ENCODE measurements at places on chromosomes 2 and 18.

- DNase-seq = no peak
Measured at GRCh38 chr2:191266201-191266600, 21.0 kb downstream of the MYO1B start.

DNA sequence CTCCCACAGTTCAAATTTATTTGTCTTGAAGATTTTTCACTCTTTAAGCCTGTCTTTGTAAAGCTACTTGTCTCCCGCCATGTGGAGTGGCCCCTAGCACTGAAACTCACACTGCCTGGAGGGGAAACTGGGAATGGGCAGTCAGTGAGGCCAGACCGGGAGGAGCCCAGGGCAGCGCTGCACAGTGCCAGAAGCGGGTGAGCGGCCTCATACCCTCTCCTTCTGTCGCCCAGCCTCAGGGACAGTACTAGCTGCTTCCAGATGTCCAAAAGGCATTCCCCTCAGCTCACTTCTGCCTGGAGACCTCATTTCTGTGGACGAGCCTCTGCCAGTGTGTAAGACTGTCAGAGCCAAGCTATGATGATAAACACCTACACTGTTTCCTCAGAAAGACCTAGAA is 79.9 kb downstream of the SEPTIN10 start:
- DNase-seq = no peak

- no peak for DNase-seq
Measured at GRCh38 chr18:3454365-3455089, 4.6 kb downstream of the TGIF1 start.

- no peak for DNase-seq
Measured at GRCh38 chr2:84958135-84959059, 12.6 kb upstream of the KCMF1 start.

DNA sequence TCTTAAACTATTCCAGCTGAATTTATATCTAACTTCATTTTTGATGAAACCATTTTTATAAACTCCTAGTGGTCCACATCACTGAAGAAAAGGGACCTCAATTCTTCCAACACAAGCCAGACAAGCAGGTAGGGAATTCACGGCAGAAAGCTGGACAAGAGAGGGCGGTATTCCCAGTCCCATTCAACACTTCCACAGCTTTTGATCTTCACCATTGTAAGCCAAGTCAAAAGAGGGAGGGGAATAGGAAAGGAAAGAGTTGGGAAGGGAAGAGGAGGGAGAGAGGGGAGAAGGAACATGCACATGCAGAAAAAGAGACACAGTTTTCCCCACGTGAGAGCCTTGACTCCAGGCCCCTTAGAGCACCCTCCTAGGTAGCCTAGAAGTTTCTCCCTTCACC is 77.4 kb downstream of the CCBE1 start:
- no peak for DNase-seq

DNA sequence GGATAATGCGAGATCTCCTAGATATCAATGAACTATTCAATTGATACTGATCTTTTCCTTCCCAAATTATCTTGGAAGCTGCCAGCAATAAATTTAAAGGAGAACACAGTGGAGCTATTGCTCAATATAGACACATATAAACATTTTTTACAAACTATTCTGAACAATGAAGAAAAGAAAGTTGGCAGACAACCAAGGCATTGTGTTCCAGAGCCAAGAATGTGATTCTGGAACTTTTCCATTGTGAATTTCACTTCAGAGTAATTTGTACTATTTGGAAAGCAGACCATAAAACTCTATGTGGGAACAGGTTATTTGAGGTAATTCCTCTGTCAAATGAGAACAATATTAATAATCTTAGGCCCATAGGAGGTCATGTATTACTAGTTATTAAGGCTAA is 588.2 kb downstream of the IRS1 start:
- DNase-seq = no peak

DNA sequence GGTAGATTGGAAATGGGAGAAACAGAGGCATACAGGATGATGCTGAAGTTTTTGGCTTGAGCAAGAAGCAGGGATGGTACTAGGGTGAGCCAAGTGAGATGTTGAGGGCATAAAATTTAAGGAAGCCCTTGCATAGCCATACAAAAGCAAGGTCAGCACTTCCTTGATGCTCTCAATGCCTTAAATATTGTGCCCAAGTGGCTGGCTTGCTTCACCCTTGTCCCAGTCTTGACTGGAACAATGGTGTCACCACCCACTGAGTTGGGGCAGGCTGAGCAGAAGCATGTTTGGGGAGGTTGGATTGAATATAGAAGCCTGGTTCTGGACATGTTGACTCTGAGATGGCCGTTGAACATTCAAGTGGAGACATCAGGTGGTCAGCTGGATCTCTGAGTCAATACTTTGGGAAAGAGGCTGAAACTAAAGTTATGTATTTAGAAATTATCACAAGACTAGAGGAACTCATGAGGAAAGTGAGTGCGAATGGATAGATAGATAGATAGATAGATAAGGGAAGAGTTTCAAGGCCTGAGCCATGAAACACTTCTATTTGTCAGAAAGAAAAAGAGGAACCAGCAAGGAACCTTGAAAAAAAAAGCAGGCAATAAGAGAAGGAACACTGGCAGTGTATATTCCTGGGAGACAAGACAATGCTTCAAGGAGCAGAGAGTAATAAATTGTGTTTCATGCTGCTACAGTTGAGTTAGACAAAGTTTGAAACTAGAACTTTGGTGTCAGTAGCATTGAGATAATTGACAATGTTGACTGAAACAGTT is 43.0 kb upstream of the HNMT start:
- no peak for DNase-seq

DNA sequence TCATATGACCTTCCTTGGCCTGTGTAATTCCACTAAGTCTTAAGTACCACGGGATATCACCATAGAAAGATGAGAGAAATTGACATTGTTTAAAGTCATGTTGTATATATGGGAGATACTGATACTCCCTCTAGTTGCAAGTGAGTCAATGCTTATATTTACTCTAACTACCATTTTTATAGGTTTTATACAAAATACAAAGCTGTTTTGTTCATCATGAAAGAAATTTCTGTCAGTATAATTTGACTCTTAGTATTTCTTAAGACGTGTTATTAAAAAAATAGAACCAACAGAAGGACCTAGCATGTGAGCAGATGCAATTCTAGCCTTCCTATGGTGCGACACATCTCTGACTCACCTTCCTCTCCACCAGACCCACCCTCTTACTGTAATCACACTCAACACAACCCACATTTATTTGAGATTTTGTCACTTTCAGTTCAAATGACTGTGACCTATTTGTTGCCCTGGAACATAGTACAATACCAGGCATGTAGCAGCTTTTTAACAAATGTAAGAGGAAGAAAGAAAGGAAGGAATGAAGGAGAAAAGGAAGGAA is 453.1 kb downstream of the CMPK2 start:
- no peak for DNase-seq

DNA sequence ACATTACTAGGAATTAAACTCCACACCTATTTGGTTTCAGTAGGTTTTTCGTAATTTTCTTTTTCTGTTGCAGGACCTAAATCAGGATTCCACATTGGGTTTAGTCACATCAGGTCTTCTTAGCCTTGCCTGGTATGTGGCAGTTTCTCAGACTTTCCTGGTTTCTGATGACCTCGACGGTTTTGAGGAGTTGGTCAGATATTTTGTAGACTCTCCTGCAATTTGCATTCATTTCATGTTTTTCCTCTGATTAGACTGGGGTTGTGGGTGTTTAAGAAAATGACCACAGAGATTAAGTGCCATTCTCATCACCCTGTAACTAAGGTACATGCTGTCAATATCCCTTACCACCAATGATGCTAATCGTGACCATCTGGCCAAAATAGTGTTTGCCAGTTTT is 97.3 kb upstream of the ST6GAL2 start:
- no peak for DNase-seq

GRCh38 chr2:3662239-3662638 is 4.2 kb downstream of the ALLC start:
- no peak for DNase-seq

GRCh38 chr2:237143676-237144440 is 58.2 kb downstream of the COPS8 start:
- DNase-seq = no peak

DNA sequence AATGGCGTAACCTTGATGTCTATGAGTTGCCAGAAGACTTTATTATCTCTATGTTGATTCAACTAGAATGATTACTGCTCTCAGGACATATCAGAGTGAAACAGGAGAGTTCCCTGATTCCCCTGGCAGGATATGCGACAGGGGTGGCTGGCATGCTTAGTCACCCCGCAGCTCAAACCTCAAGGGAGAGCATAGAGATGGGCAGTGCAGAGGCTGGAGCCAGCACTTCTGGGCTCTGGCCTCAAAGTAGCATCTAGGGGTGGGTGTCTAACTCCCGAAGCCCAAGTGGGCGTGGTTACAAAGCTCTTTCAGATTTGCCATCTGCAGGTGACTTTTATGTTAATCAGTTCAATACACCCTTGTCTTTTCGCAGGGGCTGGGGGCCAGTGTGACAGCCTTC is 391.6 kb downstream of the ADCYAP1 start:
- no peak for DNase-seq

- DNase-seq = no peak
Measured at GRCh38 chr2:126775300-126775985, 119.5 kb downstream of the GYPC start.

- DNase-seq = no peak
Measured at GRCh38 chr2:223526106-223526505, 76.1 kb downstream of the SCG2 start.

GRCh38 chr2:159195697-159196096 is 90.8 kb downstream of the WDSUB1 start:
- no peak for DNase-seq

DNA sequence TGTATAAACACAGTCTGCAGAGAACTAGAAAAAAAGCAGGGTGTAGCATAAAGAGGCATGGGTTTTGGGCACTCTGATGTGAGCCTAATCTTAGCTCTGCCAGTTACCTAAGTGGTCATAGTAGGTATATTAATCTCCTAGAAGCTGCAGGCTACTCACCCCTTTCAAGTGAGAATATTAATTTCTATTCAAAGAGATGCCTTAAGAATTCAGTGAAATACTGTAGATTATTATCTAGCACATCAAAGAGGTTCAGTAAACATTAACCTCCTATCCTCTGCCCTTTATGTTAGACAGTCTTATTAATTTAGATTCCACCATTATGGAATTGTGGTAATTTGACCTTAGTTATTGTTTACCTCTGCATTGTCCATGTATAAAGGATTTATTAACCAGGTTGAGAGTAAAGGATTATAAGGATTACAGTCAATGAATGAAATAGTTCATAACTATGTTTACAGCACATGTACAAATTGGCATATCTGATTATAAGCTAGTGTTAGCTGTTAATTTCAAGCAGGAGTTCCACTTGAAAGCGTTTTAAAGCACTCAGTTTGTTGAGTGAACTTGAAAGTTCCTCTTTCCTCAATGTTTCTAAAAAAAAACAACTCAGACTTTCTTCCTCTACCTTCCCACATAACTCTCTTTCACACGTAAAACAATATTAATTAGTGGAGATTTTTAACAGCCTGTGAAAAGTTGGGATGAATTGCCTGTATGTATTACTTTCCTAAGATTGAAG is 150.6 kb upstream of the EPC2 start:
- no peak for DNase-seq

DNA sequence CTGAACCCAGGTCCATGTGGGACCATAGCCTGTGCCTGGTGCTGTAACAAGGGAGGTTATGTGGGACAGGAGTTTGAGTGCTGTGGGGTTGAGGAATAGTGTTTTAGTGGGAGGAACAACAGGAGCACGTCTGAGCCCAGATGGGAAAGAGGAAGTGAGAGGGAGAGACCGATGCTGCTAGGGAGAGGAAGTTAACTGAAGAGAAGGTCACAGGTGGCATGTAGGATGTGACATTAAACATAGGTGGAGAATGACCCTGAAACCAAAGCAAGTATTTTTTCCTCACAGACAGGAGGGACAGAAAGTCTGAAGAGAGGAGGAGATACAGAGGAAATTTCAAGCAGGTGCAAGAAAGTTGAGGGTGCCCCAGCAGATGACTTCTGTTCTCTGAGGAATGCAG is 87.8 kb downstream of the ACOXL start:
- no peak for DNase-seq

DNA sequence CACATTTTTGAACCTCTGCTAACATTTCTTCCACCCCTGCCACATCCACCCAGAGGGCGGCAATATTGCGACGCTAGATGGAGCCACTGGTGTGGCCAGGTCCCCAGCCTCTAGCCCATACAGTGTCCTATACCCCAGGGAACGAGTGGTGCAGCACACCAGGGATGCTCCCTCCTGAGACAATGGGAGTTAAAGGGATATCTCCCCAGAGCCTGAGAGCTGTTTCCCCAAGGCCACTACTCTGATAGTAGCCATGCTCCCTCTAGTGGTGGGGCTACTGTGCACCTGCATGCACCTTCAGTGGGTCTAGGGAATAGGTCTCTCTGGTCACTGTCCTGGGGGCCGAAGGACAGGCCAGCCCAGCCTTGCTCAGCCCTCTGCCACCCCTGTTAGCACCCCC is 336.4 kb upstream of the FSHR start:
- no peak for DNase-seq

DNA sequence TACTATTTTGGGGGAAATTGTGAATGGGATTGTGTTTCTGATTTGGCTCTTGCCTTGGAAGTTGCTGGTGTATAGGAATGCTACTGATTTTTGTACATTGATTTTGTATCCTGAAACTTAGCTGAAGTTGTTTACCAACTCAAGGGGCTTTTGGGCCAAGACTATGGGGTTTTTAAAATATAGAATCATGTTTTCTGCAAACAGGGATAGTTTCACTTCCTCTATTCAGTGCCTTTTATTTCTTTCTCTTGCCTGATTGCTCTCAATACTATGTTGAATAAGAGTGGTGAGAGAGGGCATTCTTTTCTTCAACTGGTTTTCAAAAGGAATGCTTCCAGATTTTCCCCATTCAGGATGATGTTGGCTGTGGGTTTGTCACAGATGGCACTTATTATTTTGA is 1383.8 kb upstream of the ACVR2A start:
- DNase-seq = no peak

DNA sequence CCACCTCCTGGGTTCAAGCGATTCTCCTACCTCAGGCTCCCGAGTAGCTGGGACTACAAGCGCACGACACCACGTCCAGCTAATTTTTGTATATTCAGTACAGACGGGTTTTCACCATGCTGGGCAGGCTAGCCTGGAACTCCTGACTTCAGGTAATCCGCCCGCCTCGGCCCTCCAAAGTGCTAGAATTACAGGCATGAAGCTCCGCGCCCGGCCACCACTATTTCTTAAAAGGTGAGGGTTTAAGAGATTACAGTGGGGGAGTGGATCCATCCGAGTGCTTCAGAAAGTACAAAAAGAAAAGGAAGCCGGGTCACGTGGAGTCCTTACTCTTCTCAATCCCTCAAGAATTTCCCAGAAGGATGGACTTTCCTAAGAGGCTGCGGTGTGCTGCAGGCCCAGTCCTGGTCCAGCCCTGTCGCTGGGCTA is 146.9 kb downstream of the ANKRD44 start:
- no peak for DNase-seq

- DNase-seq = peak; percentile 47
Measured at GRCh38 chr2:170816504-170817092, at the start of gene GAD1. GAD1 (plus strand) TSS chr2:170816887; CDS start chr2:170818592, 1,705 bp downstream.

GRCh38 chr2:115652652-115653051 is 1210.2 kb downstream of the DPP10 start:
- DNase-seq = no peak

DNA sequence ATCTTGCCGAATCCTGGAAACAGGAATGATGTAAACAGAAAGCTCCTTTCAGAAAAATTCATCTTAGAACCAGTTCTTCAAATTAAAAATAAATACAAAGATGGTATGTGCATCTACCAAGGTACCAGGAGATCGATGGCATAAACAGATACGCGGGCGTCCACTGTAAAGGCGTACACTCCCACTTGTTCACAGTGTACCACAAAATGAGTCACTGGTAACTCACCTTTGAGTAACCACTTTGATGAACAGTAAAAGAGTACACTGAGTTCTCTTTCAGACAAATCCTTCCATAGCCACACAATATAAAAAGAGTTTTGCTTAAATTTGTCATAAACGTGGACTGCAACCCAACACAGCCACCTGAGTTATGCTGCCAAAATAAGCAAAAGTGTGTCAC is 128.3 kb downstream of the DNER start:
- no peak for DNase-seq
